Tibial nerve (tissue), 4 donors: ENCODE measurements at places on chromosomes 16 and 17. TPM values are rescaled to one million over a fixed set of nuclear protein-coding genes. Genes with fewer than 3 reads are reported as not detected.

DOC2B gene
- 13.5 TPM for total RNA-seq

GPR142 gene
- not detected for total RNA-seq

ODAD4 gene
- 5.4 TPM for total RNA-seq

HP gene
- total RNA-seq, result 30.1 TPM

OVCA2 gene
- 33.0 TPM for total RNA-seq

SIRT7 gene
- 27.4 TPM for total RNA-seq

DNA sequence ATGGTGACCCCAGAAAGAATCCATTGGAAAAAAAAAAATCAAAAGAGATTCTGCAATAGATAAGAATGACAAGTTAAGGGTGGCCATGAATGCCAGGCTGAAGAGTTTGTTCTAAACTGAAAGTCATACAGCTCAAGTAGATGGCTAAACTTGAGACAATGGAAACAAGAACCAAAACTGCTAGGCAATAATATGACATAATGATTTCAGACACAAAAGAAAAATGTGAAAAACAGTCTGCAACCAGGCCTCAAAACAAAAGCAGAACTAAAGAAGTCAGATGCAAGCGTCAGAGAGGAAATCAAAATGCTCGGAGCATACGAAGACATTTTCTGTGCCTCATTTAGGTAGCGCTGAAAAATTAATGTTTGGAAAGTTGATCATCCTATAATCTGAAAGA is 54.4 kb upstream of the YPEL2 start:
- DNase-seq, result no peak

DNA sequence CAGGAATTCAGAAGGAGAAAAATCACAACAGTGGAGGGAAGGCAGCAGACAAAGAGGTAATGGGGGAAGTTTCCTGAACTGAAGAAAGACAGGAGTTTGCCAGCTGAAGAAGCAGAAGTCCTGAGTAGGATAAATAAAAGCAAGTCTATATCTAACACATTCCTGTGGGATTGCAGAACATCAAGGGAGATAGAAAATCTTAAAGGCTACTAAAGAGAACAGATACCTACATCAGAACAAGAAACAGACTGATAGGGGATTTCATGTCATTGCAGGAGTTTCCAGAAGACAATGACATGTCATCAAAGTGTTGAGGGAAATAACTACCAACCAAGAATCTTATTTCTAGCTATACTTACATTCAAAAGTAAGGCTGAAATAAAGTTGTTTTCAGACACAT is 21.3 kb upstream of the CRYBA1 start:
- no peak for DNase-seq

DNA sequence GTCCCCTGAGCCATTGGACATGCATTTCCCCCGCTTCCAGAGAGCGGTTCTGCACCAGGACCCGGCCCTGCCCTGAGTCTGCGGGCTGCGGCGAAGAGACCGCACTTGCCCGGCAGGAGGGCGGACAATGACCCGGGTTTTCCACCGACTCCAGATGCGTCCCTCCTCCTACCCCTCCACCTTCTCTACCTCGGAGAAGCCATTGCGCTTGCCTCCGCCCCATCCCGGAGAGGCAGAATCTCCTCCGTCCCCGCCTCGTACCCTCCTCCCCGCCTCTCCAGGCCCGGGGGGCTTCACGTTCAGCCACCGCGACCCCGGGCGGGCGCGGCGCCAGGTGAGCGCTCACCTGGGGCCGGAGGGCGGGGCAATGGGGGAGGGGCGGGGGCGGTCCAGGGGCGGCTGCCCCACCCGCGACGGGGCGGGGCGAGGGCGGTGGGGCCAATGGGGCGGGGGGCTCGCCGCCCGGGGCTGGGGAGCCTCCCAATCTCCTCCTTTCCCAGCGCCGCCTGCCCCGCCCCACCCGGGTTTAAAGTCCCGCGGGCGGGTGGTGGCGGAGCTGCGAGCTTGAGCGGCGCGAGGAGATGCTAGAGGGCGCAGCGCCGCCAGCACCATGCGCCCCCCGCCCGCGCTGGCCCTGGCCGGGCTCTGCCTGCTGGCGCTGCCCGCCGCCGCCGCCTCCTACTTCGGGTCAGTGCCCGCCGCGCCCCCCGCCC is at the start of gene WNT9B:
WNT9B (plus strand) TSS at position 555 of the 713 bp plus-strand sequence; CDS start at position 611, 56 bp downstream.
- no peak for DNase-seq

- no peak for DNase-seq
Observed at GRCh38 chr17:16491703-16492612, at the start of gene LRRC75A. Gene LRRC75A (minus strand): TSS chr17:16492193. CDS start chr17:16491990, 203 bp downstream.

- no peak for DNase-seq
Observed at GRCh38 chr17:58370309-58370708, 18.3 kb upstream of the SUPT4H1 start.

- DNase-seq, result no peak
Observed at GRCh38 chr17:36600465-36600864, 918 bp upstream of the MRM1 start.

DNA sequence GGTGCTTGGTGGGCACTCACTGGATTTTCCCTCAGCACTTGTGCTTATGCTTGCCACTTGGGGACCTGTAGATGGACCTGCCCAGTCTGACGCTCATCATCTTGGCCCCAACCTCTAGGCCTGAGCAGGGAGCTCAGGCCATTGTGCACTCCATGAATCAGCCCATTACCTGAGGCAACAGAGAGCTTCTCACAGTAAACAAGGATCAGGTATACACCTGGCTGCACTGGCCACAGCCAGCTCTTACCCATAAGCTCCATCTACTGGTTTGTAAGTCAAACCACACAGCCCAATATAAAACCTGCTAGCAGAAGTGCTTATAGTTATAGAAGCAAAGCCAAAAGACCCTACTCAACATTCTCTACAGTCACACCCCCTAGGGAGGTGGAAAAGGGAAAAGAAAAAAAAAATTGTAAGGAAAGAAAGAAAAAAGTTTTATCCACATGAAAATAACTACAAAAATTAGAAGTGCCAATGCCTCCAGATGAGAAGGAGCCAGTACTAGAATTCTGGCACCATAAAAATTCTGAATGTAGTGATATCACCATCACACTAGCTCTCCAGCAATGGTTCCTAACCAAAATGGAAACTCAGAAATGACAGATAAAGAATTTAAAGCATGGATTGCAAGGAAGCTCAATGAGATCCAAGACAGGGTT is 87.8 kb upstream of the CDH5 start:
- DNase-seq, result no peak

GRCh38 chr16:11543661-11544393 is 42.9 kb downstream of the LITAF start:
- DNase-seq, result no peak

GRCh38 chr16:88826070-88826840 is 14.5 kb upstream of the APRT start:
- no peak for DNase-seq

GRCh38 chr16:52543654-52544053 is 3.3 kb downstream of the TOX3 start:
- DNase-seq, result no peak

DNA sequence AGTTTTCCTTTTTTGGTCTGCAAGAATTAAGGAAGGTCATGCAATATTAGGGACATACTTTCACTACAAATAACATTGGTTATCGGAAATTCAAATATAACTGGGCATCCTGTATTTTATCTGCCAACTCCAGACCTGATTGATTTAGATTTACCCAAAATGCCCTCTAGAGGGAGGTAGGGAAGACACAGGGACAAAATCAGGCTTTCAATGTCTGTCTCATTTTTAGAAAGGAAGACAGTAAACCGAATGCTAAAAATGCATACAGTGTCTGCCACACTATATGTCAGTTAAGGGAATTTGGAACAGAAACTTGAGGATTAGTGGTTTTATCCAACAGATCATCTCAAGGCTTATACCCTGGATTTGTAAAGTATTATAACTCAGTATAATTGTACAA is 161.7 kb upstream of the SOX9 start:
- no peak for DNase-seq

- no peak for DNase-seq
Observed at GRCh38 chr17:78780335-78780734, 1.7 kb downstream of the CYTH1 start.

DNA sequence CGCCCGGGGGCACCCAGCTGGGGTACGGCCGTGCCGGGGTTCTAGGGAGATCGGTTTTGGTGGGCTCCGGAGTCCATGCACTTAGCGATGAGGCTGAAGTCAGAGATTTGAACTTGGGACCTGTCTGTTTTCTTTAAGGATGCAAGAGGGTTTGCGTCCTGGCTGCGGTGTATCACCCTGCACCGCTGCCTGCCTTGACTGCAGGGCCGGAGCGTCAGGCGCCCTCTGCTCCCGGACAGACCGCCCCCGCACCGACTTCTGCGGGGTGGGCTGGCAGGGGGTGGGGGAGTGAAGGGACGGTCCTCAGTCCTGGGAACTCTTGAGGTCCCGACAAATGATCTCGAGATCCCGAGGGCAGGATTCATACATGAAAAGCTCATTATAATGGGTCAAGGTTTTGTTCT is 701 bp downstream of the PDP2 start:
- DNase-seq, result no peak

DNA sequence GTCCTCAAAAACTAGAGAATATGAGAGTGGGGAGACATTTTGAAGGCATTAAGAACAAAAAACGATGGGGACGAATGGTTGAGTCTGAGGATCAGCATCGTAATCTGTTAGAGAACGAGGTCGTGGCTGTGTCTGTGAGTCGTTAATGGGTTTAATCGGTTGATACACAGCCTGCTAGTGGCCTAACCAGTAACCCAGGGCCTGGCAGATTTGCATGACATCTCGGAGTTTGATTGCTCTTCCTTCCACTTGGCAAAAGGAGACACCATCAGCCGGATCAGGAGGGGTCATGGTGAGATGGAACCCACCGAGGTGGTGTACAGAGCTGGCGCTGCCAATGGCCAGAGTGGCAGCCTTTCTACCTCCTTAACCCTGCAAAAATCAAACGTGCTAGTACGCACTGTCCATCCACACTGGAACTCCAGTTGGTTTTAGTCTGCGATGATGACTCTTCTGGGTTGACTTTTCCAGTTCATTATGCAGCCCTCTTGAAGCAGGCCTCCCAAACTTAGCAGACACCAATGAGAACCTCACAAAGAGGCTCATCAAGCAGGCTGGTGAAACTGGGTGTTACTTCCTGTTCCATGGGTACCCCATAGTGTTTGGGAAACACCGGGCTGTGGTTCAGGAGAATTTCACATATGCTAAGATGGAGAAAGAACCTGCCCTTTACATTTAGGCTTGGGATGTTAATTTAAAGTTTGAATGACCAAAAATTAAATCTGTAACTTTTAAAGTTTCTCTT is 4.1 kb downstream of the HS3ST3B1 start:
- DNase-seq, result no peak

GRCh38 chr16:79571065-79571902 is 29.3 kb downstream of the MAF start:
- no peak for DNase-seq

DNA sequence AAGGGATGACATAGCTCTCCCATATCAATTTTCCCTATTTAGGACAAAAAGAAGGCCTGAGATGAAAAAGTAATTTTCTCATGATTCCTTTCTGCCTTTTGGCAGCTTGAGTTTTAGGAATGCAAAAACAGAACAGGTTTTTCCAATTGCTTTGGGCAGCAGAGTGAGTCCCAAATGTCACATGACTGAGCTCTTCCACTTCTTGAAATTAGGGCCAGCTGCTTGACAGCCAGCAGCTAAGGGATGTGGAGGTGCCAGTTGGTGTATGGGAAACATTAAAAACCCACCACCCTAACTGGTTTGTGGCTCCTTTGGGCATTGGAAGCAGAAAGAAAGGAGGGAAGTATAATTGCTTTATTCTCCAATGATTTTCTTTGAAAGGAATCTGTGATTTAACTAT is 133.8 kb upstream of the FAM20A start:
- no peak for DNase-seq

DNA sequence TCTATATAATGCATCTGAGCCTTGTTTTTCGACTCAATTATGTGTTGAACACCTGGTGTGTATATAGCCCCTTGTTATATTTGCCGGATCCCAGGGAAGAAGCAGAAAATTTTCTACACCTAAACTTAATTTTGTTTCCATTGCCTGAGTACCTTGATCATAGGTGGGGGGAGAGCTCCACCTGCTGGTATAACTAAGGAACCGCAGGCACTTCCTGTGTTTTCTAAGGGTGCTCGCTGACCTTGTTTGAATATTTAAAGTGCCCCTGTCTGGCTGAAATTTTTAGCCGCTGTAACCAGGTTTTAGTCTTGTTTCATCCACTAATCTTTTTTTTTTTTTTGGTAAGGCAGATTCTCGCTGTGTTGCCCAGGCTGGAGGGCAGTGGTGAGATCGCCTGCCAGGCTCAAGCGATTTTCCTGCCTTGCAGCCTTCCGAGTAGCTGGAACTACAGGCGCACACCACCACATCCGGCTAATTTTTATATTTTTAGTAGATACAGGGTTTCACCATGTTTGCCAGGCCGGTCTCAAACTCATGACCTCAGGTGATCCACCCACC is 6.5 kb upstream of the NUBP1 start:
- peak; percentile 57 for DNase-seq

- no peak for DNase-seq
Observed at GRCh38 chr16:18959031-18959505, 24.7 kb upstream of the TMC7 start.

GRCh38 chr16:81485824-81486539 is 41.4 kb downstream of the CMIP start:
- DNase-seq, result no peak

DNA sequence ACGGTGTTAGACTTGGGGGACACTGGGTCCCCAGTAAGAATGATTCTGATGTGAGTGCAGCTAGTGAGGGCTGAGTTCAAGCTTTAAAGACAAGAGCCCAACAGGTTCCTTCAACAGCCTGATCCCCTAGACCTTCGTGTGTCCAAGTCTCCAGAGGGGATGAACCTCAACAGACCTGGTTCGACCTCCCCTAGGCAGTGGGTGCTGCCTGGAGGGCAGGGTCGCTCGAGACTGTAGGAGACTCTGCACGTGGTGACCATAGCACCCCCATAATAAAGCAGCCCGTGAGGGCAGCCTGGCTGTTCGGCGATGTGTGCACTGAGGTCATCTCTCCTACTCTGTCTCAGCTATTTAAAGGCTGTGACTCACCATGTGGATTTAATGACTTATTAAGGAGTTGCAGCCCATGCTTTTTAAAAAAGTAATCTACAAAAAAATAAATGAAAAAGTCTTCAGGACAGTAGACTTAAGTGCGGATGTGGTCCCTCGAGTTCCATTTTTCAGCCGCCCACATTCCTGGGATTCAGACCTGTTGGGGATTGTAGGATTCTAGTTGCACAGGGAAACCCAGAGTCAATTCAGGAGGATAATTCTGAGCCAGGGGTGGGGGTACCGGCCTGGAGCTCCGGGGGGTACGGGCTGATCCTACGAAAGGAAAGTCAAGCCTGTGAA is 23.4 kb upstream of the METRNL start:
- DNase-seq, result peak; percentile 9
